ACHN (cell line): ENCODE measurements at places on chromosomes 6 and 20.

- DNase-seq, result no peak
These were observed 8.5 kb downstream of the RBM38 start for GRCh38 chr20:57399587-57400155.

DNA sequence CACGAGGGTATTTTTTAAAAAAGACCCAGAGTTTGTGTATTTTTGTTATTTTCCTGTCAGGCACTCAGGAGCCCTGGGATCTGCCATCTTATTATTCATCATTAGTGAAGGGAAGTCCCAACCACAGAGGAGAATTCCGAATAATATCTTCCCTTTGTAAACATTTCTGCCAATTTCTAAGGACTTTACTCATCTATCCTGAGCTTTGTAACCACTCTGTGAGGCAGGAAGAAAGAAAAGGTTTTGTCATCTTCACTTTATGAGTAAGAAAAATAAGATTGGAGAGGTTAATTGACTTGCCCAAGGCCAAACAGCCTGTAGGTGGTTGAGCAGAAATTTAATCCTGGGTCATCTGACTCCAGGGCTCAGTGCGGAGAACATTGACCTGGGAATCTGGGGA is 23.0 kb upstream of the IYD start:
- no peak for DNase-seq

- no peak for DNase-seq
These were observed 43.1 kb upstream of the TNFAIP3 start for GRCh38 chr6:137823826-137824555.

GRCh38 chr20:34199183-34199582 is 42.0 kb upstream of the ASIP start:
- no peak for DNase-seq

DNA sequence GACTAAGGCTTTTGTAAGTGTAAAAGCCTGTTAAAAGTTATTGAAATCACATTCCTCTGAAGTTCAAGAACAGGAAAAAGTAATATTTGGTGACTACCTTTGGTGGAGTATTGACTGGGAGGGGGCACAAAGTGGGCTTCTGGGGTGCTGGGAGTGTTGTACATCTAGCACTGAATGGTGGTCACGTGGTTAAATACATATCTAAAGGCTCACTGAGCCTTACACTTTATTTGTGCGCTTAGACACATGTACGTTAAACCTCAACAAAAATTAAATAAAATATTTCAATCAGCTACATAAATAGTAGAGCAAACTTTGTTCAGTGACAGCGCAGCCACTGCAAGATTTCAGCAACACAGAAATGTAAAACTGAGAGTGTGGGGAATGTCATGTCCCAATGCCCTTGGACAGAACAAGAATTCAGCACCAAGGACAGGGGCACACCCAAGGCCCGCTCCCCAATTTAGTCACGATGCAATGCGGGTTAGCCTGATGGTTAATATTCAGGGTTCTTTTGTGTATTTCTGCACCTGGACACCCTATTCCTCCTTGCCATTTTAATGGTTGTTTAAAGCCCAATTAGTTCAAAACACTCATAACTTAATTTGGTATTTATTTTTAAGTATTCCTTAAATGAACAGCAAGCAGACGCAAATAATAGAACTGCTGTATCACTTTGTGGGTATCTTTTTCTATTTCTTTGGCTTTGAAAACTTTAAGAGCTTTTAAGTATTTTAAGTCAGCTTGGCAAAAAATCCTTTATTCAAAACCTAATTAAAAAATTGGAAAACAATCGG is 37.4 kb downstream of the ANGPT4 start:
- DNase-seq, result peak; percentile 37
